ENCODE measurements at places on chromosomes 6 and 20. TPM values are rescaled to one million over a fixed set of nuclear protein-coding genes. Genes with fewer than 3 reads are reported as not detected.

TSHZ2 gene
- total RNA-seq = 1.6 TPM

LEMD2 gene
- 79.2 TPM for total RNA-seq

FOXF2 gene
- total RNA-seq = 8.0 TPM

C6orf163 gene
- 2.6 TPM for total RNA-seq

TRERF1 gene
- total RNA-seq = 9.4 TPM

SLC23A2 gene
- 26.5 TPM for total RNA-seq

GPLD1 gene
- 0.16 TPM for total RNA-seq

TRIM26 gene
- 60.6 TPM for total RNA-seq

HLA-DQB1 gene
- total RNA-seq = not detected

MACROD2 gene
- total RNA-seq = 2.3 TPM

PGC gene
- not detected for total RNA-seq

SLC22A1 gene
- total RNA-seq = 1.4 TPM

CHD6 gene
- 27.1 TPM for total RNA-seq

C6orf58 gene
- not detected for total RNA-seq
